ENCODE measurements at places on chromosomes 2 and 18.
A peak's percentile ranks its signal among the peaks of the same experiment; 100 is the strongest.

DNA sequence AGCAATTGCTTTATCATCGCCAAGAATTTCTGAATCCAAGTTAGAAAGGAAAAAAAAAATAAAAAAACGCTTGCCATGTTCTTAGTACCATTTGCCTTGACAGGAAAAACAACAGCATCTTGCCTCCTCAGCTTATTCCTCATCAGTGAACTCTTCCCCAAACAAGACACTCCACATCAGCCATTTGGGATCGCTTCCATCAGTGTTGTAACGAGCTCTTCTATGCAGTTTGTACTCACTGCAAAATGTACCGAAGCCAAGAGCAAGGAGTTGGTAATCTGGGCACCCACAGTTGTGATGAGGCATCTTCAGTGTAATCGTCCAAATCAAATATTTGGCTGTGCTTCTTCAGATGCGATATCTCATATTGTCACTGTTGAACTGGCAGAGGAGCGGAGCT is 503.7 kb downstream of the TMEM182 start:
- DNase-seq, result no peak

DNA sequence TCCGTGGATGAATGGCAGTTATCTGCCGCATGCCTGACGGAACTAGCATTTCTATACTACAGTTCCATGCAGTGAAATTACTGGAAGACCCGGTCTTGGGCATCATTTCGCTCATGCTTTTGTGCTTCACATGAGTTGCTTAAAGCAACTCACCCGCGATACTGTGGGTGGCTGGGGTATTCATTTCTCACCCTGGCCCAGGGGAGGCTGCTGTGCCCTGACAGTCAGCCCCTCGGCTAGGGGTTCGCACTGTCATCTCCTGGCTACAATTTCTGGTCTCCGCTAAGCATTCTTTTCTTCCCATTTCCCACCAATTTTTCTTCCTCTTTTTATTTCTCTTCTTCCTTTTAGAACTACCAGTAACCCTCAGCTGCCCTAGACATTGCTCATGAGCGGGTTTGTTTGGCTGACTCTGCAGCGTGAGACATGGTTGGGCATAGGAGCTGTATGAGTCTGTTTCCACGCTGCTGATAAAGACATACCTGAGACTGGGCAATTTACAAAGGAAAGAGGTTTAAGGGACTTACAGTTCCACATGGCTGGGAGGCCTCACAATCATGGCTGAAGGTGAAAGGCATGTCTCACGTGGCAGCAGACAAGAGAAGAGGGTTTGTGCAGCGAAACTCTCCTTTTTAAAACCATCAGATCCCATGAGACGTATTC is 16.5 kb upstream of the CNDP2 start:
- no peak for DNase-seq

- peak; percentile 19 for DNase-seq
Observed at GRCh38 chr18:27860701-27861107, 316.2 kb downstream of the CDH2 start.

DNA sequence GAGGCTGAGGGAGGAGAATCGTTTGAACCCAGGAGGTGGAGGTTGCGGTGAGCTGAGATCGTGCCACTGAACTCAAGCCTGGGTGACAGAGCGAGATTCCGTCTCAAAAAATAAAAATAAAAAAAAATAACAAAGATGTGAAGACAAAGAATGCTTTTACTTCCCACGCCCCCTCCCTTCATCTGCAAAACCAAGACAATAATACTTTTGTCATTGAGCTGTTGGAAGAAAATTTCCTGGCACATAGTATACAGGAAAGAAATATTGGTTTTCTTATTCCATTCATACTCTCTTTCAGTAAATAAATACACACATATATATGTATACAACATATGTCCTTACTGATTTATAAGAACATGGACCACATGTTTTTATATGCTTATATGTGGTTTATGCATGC is 12.2 kb downstream of the GREB1 start:
- no peak for DNase-seq

DNA sequence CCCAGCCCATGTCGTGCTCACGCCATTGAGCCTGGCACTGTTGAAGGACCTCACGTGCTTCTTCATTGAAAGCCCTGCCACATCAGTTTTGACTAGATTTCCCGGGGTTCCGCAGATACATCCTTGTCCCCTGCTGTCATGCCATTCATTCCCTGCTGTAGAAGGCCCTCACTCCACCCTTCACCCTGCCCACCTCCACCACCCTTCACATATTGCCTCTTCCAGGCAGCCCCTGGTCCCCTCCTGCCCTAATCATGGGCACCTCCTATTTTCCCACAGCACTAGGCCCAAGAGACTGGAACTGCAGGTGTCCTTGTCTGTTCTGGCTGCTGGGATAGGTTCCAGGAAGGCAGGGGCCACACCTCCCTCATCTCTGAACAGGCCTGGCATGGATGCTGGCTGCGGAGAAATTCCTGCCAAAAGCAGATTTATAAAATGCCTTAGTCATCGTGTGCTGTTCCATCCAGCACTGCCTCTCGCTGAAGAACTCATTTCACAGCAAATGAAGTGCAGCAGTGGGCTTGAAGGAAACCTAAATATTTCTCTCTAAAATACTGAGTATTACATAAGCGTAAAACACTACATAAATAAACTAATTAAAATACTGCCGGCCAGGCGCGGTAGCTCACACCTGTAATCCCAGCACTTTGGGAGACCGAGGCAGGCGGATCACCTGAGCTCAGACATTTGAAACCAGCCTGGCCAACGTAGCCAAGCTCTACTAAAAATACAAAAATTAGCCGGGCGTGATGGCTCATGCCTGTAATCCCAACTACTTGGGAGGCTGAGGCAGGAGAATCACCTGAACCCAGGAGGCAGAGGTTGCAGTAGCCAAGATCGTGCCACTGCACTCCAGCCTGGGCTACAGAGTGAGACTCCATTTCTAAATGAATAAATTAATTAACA is 38.4 kb downstream of the EIF4E2 start:
- peak; percentile 30 for DNase-seq

GRCh38 chr2:211281430-211282073 is 725.2 kb downstream of the CPS1 start:
- DNase-seq, result peak; percentile 74

- peak; percentile 27 for DNase-seq
Observed at GRCh38 chr2:79832511-79833234, 319.8 kb downstream of the CTNNA2 start.

DNA sequence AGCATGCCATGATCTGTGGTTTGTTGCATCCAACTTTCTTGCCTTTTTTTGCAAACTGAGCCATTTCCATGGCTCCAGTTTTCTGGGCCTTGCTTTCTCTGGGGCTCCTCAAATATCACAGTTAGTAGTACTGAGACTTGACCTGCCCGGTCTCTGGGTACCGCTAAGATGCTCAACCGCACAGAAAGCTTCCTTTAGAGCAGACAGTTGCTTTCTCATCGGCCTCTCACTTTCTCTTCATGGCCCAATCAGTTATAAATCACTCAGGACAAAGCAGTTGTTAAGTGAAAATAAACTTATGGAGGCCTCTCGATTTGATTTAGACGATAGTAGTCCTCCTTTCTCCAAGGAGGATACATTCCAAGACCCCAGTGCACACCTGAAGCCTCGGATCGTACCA is 141.2 kb upstream of the ASB18 start:
- no peak for DNase-seq

DNA sequence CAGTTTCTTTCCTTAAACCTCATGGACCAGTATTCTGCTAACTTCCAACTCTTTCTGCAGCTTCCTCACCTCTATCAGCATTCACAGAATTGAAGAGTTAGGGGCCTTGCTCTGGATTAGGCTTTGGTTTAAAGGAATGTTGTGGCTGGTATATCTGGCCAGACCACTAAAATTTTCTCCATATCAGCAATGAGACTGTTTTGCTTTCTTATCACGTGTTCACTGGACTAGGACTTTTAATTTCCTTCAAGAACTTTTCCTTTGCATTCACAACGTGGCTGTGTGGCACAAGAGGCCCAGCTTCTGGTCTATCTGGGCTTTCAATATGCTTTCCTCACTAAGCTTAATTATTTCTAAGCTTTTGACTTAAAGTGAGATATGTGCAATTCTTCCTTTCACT is 33.4 kb downstream of the SP3 start:
- no peak for DNase-seq

DNA sequence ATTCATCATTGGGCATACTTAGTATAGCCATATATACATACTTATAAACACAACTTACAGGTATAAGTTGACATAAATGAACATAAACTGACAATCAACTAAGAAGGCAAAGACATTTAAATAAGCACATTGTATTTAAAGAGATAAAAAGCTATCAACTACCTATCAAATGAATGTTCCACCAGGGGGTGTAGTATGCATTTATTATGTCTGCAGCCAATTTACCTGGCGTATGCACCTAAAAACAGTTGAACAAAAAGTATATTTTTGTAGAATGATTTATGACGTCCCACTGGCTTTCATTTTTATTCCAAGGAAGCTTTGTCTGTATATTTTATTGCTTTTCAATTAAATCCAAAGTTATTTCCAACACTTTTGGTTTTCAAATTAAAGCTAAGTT is 323.5 kb downstream of the AFF3 start:
- no peak for DNase-seq

DNA sequence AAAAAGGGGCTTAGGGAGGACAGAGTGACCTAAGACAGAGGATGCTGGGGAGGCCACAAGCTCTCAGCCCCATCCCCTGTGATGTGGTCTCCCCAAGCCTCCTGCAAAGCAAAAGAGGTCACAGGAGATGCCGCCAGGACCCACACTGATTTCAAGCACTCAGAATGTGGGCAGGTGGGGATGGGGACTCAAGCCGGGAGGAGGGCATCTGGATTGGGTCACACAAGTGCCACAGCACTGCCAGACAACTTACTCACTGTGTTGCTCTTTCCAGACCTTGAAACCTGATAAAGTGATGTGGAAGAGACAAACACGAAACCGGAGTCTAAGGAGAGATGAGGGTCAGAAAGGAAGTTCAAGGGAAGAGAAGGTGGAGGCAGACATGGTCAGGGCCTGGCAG is 95.7 kb downstream of the TTC32 start:
- no peak for DNase-seq

DNA sequence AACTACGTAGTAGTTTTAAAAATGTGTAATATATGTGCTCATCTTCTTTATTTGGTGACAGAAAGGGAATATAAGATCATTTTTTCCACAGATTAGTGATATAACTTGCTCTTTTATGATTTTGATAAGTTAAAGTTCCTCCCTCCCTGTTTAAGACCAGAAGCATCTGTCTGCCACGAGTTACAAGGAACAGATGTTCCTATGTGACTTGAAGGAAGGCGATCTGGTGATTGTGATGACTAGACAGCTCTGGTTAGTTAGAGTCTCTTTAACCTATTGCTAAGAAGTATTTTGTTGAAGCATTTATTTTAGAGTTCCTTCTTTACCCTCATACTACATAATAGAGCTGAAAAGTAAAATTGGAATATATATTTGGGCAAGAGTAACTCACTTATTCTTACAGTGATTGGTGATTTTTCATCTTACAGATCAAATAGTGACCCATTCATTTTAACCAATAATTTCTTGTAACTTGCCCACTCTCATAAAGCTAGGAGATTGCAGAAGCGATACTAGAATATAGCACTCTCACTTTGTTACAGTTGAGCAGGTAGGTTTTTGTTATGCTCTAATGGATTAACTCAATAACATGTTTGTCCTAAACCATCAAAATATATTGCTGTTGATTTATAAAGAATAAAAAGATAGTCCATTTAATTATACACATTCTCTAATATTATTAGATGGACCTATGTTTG is 218.7 kb downstream of the SLC4A10 start:
- no peak for DNase-seq

Measured in ELF-1 (cell line).